ENCODE measurements at places on chromosomes 5 and 9.
A peak's percentile ranks its signal among the peaks of the same experiment; 100 is the strongest.

DNA sequence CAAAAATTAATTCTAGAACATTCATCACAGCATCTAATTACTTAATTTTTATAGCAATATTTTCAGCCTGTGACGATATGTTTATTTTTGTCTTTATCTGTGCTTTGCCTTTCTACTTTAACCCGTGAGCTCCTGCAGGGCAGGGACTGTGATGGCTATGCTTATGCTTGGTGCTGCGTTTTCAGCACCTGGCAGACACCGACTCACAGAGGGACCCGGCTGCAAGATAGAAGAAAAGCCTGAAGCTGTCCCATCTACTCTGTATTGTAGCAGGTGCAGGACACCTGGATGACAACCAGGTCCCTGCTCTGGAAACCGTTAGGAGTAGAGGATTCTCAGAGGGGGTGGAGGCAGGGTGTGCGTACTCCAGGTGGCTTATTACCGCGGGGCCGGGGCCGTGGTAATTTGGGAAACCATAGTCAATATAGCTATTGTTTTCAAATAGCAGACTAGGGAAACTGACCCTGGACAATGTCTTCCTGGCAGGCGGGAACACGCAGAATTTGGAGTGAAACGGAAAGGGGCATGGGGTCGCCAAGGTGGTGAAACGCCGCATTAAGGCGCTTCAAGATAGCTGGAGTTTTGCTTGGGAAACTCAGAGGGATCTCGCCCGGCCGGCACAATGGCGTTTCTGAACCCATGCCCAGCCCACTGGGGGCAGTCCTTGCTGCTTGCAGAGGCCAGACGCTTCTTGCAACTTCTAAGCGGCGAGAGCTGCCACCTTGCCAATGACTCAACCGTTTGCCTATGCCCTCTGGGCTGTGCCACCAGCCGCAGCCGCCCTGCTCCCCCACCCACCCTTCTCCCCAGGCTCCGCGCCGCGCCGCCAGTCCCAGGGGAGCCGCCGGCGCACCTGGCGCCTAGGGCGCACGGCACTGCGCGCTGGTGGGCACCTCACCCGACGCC is 140.1 kb upstream of the PALM2AKAP2 start:
- DNase-seq = peak; percentile 48

- DNase-seq = no peak
Measured at GRCh38 chr5:119512277-119512676, 60.0 kb downstream of the HSD17B4 start.

- DNase-seq = no peak
Measured at GRCh38 chr5:132839426-132840301, 9.2 kb upstream of the SHROOM1 start.

DNA sequence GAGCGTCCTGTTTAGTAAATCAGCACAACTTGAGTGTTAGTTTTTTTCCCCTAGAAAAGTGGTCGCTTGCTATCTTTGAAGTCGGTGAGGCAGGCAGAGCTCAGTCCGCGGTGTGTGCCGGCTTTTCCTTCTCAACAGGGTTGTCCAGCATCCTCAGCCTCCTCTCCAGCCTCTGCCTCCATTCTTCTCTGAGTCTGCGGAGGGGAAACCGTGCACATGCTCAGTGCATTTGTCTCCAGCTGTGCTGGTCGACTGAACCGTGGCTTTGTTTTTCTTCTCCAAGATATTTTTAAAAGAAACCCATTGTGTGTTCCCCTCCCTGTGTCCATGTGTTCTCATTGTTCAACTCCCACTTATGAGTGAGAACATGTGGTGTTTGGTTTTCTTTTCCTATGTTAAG is 25.3 kb downstream of the FAM240B start:
- DNase-seq = no peak

DNA sequence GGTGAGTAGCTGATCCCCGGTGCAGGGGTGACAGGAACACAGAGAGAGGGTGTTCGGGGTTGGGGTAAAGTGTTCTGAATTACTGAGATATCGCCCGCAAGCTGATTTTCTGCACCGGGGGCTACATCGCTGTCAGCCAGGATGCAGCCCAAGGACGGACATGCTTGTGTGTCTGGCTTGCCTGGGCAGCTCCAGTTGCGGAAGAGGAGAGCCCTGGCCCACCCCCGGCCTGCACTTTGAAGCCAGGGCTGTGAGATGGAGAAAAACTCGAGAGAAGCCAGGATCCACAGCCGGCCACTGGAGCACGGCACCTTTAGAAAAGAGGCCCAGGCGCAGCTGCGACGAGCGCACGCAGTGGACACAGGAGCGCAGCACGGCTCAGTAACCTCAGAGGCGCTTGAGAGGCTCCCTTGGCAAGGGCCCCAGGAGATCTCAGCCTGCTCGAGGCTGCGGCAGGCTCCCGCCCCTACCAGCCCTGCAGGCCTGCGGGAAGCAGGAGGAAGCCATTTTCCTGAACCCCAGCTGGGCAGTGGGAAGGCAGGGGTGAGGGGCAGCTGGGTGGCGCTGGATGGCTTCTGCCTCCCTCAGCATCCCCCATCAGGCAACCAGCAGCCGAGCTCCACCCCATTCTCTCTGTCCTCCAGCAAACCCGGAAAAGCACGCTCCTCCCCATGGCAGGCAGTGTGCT is 59.2 kb downstream of the C9orf50 start:
- no peak for DNase-seq
